ENCODE measurements at places on chromosomes 1 and 21. TPM values are rescaled to one million over a fixed set of nuclear protein-coding genes. Genes with fewer than 3 reads are reported as not detected.

GRCh38 chr1:41713557-41714327, 205.0 kb downstream of the HIVEP3 start:
- no peak for DNase-seq

DNA sequence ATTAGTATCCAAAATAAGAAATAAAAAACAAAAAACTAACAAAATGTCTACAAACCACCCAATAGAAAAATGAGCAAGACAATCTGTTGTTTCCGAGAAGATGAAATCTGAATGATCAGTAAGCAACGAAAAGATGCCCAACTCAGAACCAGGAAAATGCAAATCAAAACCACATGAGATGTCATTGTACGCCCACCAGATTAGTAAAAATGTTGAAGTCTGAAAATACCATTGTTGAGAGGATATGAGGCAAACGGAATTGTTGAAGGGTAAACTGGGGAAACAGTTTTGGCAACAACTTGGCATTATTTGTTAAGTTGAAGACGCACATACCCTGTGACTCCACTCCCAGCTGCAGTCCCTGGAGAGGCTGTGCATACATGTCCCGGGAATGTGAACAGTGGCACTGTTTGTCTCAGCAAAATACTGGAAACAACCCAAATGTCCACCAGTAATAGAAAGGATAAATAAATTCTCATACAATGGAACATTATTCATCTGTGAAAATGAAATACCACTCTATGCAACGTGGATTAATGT, 10.6 kb downstream of the ZBTB17 start:
- no peak for DNase-seq

The CLEC20A gene
- not detected for total RNA-seq

GRCh38 chr1:155063550-155064110, at the start of gene EFNA4:
Gene EFNA4 (plus strand): TSS chr1:155063740. CDS start chr1:155063824, 84 bp downstream.
- DNase-seq: peak; percentile 85

- DNase-seq: no peak
These were observed 1531.1 kb downstream of the MRPL39 start for GRCh38 chr21:24076179-24076578.

The FMOD gene
- total RNA-seq: 51.6 TPM

The TRPM2 gene
- total RNA-seq: 5.1 TPM
